ENCODE measurements at places on chromosomes 16 and 17. TPM values are rescaled to one million over a fixed set of nuclear protein-coding genes. Genes with fewer than 3 reads are reported as not detected.
A peak's percentile ranks its signal among the peaks of the same experiment; 100 is the strongest.

- DNase-seq: no peak
Observed at GRCh38 chr16:72860726-72861562, 187.0 kb downstream of the ZFHX3 start.

DNA sequence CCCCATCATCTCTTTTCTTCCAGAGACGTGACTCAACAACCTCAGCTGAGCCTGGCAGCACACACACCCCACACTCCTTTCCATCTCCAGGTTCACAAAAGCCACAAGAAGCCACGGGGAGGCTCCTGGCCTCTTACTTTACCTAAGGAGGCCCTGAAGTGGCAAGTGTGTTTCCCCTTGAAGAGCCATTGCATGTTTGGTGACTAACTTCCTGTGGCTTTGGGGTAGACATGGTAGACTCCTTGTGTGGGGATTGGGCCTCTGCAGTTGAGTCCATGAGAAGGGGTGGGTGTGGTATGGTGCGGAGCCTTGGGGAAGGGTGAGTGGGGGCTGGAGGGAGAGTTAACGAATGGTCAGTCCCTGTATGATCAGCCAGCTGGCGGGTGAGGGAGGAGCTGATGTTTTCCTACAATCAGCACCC is 24.2 kb downstream of the SAP30BP start:
- DNase-seq: no peak

- peak; percentile 45 for DNase-seq
Observed at GRCh38 chr17:73228748-73229236, 32.9 kb downstream of the CPSF4L start.

DNA sequence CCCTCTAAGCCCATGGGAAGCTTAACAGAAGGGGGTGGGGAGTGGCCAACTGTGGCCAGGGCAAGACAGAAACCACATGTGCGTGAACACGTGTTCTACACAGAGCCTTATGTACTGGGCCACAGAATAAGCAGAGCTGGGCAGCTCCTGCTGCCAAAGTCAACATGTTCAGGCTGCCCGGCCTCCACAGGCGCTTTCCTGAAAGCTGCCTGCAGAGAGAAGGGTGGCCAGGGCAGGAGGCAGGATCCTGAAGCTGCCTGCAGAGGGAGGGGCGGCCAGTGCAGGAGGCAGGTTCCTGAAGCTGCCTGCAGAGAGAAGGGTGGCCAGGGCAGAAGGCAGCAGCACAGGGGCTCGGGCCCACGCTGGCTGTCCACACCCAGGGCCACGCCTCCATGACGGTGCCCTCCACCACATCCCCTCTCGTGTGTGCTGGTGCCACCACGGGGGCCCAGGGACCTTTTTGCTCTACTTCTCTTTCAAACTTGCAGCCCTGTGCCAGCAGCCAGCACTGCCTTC is 79.5 kb downstream of the ANKRD11 start:
- no peak for DNase-seq

GRCh38 chr17:81039096-81039495 is 4.1 kb downstream of the BAIAP2 start:
- no peak for DNase-seq

The SOX8 gene
- total RNA-seq: 93.4 TPM

The ITGAX gene
- 12.5 TPM for total RNA-seq
